Hematopoietic multipotent progenitor cell (in vitro differentiated cells): ENCODE measurements at places on chromosomes 13 and 19.

GRCh38 chr19:18656337-18657086 lies 19.7 kb downstream of the KLHL26 start:
- no peak for DNase-seq

DNA sequence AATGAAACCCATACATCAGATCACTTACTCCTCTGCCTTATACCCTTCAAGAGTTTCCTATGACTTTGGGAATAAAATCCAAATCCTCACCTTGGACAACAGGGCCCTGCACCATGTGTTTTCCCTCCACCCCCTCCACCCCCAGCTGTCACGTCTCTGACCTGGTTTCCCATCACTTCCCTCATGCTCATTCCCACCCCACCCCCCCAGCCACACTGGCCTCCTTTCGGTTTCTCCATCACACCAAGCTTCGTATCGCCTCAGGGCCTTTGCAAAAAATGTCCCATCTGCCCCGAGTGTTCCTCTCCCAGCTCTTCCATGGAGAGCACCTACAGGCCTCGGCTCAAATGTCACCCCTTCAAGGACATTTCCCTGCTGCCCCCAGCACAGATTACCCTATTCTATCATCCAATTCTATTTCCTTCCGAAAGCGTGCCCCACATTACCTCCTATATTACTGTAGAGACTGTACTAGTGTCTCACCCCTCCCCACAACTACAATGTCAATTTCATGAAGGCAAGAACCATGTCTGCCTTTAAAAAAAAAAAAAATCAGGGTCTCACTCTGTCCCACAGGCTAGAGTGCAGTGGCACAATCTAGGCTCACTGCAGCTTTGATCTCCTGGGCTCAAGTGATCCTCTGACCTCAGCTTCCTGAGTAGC lies 16.8 kb upstream of the FFAR2 start:
- DNase-seq: no peak

DNA sequence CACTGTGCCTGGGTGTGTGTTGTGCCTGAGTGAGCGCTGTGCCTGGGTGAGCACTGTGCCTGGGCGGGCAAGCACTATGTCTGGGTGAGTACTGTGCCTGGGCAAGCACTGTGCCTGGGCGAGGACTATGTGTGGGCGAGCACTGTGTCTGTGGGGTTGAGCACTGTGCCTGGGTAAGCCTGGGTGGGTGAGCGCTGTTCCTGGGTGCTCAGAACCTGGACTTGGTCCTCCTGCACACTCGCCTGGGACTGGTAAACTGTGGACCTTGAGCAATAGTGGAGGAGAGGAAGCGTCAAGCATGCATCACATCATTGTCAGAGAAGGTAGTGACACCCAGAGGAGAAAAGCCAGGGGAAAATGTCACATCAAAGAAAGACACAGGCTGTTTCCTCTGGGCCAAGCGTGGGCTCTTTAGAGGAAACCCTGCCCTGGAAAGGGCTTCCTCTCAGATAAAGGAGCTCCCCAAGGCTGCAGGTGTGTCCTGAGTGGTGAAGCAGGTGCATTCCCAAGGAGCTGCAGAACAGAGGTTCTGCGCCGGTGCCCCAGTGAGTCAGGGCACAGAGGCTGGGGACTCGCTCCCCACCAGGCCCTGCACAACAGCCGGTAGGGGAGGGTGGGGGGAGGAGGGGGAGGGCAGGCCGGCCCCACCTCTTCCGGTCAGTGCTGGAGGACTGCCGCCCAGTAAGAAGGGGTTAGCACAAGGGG lies 141.2 kb downstream of the TEX29 start:
- no peak for DNase-seq

- DNase-seq: no peak
These were observed 1.3 kb upstream of the HNRNPL start for GRCh38 chr19:38850976-38851621.

DNA sequence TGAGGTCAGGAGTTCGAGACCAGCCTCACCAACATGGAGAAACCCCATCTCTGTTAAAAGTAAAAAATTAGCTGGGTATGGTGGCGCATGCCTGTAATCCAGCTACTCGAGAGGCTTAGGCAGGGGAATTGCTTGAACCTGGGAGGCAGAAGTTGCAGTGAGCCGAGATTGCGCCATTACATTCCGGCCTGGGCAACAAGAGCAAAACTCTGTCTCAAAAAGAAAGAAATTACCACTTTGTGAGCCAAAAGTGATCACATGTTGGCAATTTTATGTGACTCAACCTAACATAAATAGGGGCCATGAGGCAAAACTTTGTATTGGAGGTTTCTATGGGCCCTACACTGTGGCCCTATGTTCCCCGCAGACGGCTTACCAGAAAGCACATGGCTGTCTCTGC lies 72.2 kb downstream of the MAP4K1 start:
- no peak for DNase-seq

GRCh38 chr13:97946951-97947588 lies 6.4 kb upstream of the IPO5 start:
- no peak for DNase-seq

DNA sequence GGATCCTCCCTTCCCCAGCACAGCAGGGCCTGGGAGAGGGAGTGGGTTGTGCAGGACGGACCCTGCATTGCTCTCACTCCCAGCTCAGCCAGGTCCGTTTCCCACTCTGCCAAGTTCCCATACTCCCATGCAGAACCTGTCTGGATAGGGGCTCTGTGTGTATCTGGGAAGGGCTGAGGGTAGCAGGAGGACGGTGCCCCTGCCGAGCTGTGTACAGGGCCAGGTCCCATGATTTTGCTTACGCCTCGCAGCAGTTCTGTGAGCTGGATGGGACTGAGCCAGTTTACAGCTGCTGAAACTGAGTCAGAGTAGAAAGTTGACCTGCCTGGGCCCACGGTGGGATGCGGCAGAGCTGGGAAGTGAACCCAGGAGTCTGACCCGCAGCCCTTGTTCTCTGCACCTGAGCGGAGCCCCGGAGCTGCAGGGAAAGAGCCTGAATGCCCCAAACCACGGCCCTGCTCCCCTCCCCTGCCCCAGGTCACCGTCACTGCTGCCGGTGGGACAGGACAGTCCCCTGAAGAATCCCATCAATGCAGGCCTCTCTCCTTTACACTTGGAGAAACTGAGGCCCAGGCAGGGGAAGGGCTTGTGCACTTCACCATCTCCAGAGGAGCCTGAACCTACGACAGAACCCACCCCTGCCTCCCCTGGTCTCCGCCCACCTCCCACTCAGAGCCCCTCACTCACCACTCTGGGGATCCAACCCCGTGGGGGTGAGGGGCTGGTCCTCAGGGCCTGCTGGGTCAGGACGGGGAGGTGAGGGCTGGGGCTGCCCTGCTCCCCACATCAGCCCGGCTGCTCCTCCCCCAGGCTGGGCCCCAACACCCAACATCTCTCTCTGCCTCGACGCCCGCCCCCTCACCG lies 3.5 kb downstream of the LILRB5 start:
- no peak for DNase-seq

DNA sequence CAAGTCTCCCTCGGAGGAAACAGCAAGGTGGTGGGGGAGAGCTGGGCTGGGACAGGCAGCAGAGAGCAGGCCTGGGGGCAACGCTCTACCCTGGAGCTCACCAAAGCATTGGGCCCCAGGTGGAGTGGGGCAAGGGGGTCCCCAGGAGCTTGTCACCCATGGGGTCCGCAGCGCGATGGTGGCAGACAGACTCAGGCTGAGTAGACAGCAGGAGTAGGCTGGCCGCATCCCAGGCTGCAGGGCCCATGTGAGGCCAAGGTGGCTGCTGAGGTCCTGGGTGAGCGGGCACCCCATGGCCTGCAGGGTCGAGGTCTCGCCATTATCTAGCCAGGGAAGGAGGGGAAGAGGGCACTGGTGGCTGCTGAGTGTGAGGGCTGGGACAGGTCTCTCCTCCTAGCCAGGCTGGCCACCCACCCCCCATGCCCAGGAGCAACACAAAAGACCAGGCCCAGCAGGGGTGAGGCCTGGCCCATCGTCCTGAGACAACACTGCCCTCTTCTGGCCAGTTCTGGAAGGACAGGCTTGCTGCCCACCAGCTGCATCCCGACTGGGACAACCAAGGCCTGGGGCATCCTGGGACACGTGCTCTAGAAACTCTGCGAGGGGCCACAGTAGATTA lies 33.1 kb downstream of the CEBPG start:
- DNase-seq: peak; percentile 58

DNA sequence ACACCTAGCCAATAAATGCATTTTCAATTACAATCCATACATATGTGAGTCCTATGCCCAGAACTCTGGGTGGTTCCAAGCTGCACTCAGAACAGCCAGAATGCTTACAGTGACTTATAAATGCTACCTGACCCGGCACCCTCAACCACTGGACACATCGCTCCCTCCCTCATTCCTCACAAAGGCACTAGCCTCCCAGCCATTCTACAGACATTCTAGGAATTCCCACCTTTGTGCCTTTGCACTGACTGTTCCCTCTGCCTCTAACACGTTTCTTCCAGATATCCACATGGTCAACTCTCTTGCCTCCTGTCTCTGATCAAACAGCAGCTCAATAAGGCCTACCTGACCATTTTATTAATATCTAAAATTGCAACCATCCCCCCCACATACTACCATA lies 99.9 kb downstream of the LHFPL6 start:
- no peak for DNase-seq

DNA sequence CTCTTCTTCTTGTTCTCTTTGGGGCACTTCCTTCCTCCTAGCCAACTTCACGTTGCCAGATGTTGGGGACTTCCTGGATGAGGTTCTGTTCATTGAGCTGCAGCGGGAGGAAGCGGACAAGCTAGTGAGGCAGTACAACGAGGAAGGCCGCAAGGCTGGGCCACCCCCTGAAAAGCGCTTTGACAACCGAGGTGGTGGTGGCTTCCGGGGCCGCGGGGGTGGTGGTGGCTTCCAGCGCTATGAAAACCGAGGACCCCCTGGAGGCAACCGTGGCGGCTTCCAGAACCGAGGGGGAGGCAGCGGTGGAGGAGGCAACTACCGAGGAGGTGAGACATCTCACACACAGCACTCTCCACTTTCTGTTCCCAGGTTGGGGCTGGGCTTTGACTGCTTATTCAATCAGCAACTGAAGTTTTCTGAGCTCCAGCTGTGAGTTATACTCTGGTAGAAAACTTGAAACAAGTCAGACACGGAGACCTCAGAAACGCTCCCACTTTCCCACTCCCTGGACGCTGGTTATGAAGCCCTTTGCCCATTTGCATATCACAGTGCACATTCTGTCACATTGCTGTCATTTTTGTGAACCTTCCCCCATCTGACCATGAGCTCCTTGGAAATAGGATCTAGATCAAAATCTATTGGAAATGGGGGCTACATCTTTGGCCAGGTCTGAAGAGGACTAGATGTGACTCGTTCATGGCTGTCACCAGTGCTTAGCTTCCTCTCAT lies 7.2 kb upstream of the CCDC97 start:
- DNase-seq: no peak

GRCh38 chr19:57870225-57870624 lies 18.6 kb downstream of the ZNF814 start:
- no peak for DNase-seq

GRCh38 chr19:52778811-52779210 lies 7.8 kb downstream of the ZNF600 start:
- DNase-seq: no peak

- no peak for DNase-seq
These were observed 17.8 kb downstream of the C2CD4C start for GRCh38 chr19:391207-391557.

DNA sequence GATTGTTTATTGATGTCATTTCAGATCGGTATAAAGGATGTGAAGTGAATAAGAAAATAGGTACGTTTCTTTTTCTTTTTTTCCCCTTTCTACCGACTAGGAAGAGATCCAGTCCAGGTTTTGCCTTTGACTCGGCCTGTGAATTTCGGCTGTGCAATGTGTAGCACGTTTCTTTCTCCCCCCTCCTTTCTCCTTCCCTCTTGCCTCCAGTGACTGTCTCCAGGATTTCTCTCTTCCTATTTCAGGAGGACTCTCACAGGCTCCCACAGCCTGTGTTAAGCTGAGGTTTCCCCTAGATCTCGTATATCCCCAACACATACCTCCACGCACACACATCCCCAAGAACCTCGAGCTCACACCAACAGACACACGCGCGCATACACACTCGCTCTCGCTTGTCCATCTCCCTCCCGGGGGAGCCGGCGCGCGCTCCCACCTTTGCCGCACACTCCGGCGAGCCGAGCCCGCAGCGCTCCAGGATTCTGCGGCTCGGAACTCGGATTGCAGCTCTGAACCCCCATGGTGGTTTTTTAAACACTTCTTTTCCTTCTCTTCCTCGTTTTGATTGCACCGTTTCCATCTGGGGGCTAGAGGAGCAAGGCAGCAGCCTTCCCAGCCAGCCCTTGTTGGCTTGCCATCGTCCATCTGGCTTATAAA lies at the start of gene GPC6:
Gene GPC6, plus strand, starts transcription at position 185 of the 657 bp plus-strand sequence.
- DNase-seq: no peak

DNA sequence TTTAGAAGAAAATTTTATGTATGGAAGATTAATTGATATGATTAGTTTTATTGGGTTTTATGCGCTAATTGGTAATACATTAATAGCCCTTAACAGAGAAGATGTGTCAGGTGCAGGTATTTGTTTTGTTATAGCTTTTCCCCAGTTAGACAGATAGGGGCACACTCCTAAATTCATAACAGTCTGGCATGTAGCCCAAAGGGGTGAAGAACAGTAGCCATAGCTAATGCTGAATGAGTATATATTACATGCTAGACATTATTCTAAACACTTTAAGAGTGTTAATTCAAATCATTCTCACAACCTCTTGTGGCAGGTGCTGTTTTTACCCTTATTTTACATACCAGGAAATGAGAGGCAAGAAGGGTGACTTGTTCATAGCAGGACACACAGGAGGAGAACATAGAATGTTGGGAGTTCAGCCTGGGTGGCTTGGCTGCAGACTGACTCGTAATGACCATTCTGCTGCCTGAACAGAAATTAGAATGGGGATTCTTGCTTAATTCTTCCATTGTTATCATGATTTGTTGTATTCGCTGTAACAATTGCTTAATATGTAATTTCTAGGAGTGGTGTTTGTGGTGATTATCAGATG lies 20.1 kb downstream of the PCCA start:
- no peak for DNase-seq

GRCh38 chr19:39941615-39942365 lies 7.4 kb upstream of the FCGBP start:
- DNase-seq: peak; percentile 82

DNA sequence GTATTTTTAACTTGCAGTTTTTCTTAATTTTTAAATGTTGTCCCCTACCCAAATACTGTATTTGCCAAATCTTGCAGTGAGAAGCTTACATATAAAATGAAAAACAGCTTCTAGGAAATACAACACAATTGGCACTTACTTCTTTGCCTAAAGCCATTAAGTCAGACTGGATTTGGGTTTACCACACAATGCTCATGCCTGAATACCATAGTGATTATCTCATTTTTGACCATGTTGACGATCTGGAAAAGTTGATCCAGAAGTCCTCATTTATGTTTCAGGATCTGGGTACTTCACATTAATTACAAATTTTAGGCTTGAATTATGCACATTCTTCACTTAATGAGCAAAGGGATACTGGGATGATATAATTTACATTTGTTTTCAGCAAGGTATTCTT lies 2.4 kb downstream of the RNF6 start:
- no peak for DNase-seq

GRCh38 chr13:104011505-104012241 lies 945.5 kb upstream of the SLC10A2 start:
- no peak for DNase-seq

DNA sequence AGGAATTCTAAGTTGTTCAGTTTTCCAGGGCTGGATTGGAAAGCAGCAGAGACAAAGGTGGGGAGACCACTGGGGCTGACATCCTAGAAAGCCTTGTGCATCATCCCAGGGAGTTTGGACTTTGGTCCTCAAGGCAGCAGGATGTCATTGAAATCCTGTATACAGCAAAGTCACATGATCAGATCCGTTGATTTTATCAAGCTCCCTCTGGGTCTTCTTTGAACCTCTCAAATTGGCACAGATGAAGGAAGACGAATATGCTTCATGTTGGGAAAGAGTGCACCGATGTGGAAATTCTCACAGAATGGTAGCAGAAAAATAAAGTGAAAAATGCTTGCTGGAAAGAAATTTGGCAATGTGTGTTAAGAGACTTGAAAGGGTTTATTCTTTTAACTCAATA lies 149.8 kb upstream of the TMTC4 start:
- no peak for DNase-seq
